ENCODE measurements at places on chromosomes 16 and 17.

GRCh38 chr16:23145186-23145585 is 4.1 kb downstream of the USP31 start:
- no peak for DNase-seq

DNA sequence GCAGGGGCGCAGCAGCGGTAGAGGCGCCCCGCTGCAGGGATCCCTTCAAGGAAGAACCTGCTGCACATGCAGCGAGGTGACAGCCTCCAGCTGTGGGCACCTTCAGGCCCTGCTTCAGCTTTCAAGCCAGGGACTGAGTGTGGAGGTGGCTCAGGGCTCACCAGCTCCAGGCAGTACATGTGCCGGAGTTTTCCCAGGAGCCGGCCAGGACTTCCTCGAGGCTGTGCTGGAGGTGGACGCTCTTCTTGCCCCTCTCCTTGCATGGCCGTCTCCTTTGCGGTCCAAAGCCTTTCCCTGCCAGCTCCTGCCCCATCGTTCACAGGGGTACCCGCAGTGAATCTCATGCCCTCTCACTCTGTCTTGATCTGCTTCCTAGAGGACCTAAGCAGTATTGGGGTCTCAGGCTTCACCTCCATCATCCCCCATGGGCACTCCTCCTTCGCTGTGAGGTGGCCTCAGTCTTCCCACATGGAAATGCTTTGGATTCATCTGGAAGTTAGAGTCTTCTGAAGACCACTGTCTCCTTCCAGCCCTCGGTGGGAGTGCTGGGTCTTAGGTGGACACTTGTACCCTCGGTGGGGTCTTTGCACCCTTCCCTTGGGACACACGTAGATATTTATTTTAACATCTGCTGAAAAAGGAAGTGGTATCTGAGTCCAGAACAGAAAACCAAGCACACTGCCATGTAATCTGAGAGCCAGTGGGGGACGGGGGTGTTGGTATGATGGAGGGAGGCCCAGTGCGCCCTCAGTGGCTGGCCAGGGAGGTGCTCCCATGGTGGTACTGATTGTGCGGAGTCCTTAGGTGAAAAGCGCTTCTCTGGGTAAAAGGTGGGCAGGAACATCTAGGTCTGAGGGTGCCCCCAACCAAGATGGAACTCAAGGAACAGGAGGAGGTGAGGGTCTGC is 7.0 kb downstream of the XYLT2 start:
- no peak for DNase-seq

GRCh38 chr16:8931859-8932258 is 31.8 kb downstream of the USP7 start:
- peak; percentile 54 for DNase-seq

GRCh38 chr17:39351508-39351907 is 49.9 kb downstream of the FBXL20 start:
- DNase-seq = no peak

- no peak for DNase-seq
Observed at GRCh38 chr16:17304491-17305119, 166.2 kb downstream of the XYLT1 start.

All from activated CD4-positive, alpha-beta memory T cell treated with anti-CD3 and anti-CD28 coated beads, Interleukin-2, amount 10 ng/mL, durations not matched to agents 7 days and 5 days (primary cell).